ENCODE measurements at places on chromosomes 1 and 21.

DNA sequence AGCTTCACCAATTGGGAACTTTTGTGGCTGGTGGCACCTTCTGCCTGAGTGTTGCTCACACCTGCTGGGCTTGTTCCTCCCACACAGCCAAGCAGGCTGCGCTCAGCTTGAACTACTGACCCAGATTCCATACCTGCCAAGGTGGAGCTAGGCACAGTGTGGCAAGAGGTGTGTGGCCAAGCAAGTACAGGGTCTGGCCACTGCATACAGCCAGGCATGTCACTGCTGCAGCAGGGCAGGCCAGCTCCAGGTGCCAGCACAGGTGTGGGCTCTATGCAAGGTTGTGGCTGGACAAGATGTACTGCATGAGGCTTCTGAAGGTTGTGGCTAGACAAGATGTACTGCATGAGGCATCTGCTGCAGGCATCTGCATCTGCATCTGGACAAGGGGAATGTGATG lies 1254.8 kb downstream of the AMY1C start:
- no peak for DNase-seq

DNA sequence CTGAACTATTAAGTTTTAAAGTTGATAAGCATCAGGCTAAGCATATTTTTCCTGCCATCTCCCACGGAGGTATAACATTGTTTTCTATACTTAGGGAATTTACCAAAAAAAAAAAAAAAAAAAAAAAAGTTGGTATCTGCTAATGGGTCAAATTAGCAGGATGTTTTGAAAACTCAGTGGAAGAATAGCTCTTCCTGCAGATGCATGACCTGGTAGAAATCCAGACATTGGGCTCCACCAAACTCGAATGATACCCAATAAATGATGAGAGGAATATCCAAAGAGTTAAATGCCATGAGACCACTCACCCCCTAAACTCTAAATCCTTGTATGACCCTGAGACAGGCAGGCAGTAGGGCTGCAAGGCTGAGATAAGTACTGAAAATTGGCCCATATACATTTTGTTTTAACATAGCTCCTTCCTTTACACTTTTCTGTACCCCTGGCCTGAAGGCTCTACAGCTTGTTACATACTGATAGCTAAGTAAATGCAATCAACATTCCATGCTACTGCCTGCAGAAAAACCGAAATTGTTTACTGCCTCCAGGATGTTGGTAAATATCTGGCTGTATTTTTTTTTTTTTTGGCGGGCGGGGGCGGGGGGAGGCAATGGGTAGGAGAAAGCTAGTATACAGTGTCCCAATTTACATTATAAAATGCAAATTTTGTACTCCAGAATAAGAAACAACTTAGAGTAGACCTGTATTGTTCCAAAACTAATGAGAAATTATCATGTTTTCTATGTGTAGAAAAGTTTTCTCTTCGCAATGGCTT lies 57.6 kb downstream of the NFIA start:
- DNase-seq, result no peak

GRCh38 chr1:97140611-97141010 lies 419.0 kb downstream of the PTBP2 start:
- DNase-seq, result no peak

GRCh38 chr1:208808301-208808700 lies 564.1 kb upstream of the PLXNA2 start:
- DNase-seq, result no peak

DNA sequence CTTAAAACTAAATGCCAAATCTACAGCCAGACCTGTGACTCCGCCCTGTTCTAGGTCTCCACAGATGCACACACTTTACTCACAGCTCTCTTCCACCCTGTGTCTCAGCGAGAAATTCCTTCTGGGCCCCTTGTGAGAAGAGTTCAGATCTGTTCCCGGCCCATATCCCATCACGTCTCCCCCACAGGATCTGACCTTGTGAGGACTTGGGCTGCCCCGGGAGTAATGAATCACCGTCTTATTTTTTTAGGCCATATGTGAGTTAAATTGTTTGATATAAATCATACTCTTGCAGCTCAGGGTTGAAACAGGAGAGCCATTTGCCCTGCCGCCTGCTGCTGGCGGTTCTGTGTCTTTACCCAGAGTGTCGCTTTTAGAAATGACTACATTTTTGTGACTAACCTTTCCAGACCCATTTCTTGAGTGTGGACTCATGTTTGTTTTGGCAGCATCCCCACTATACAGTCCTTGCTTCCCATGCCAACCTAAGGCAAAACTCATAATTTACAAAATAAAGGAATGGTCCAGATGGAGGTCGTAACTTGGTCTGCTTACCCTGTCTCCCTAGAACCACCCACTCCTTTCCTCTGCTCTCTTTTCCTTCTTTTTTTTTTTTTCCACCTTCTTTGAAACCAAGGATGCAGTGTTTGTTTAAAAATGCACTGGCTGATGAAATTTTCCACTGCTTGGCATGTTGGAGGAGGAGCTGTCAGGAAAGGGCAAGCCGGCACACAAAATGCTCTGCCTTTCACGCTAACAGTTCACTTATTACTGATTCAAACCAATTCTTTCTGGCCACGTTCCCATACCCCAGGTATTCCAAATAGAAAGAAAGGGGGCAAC lies 98.0 kb upstream of the C1orf105 start:
- DNase-seq, result no peak

GRCh38 chr1:199948587-199949280 lies 78.8 kb upstream of the NR5A2 start:
- DNase-seq, result no peak
